Stimulated activated CD8-positive, alpha-beta memory T cell treated with anti-CD3 and anti-CD28 coated beads, Interleukin-4, amount 100 ng/mL, for 24 hours (primary cell): ENCODE measurements at places on chromosomes 5 and 9.
A peak's percentile ranks its signal among the peaks of the same experiment; 100 is the strongest.

DNA sequence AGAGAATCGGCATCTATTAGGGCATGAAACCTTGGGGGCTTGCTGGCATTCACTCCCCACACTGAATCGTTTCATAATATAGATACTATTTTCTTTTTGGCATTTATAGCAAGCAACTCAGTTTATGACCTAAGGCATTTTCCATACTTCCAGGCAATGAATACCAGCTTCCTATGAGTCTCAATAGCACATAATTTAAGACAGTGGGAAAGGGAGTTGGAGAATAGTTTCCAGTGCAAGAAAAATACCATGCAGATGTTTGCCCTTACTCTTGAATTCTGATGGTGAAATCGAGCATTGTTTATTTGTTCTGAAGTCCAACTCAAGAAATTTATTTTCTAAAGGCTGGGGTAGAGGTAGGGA lies 175.8 kb upstream of the KLF9 start:
- DNase-seq: no peak

DNA sequence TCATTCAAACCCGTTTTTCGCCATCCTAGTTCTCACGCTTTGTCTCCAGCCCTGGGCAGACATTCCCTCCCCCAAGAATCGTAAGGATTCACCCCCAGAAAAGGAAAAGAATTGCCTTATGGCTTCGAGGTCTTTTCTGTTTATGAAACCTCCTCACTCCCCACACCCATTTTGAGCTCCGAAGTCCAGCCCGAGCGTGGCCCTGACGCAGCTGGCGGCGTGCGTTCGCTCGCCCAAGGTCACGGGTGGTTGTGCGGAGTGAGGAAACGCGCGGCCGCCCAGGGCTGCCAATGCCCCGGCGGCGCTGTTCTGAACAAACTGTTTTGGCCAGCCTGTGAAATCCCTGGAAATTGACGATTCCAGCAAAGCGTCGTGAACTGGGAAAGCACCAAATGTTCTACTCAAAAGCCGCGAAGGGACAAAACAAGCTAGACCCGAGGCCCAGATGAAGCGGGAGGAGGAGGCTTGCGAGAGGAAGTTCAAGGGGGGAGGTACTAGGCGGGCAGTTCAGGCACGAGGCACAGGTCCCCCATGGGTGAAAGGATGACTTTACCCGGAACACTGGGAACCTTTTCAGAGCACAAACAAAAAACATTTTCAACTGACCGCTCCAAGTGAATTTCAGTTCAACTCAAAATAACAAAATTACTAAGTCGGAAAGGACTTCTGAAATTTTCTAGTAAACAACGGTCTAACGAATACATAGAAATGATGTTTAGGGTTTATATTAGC lies 683 bp upstream of the ZFAND5 start:
- DNase-seq: peak; percentile 47

DNA sequence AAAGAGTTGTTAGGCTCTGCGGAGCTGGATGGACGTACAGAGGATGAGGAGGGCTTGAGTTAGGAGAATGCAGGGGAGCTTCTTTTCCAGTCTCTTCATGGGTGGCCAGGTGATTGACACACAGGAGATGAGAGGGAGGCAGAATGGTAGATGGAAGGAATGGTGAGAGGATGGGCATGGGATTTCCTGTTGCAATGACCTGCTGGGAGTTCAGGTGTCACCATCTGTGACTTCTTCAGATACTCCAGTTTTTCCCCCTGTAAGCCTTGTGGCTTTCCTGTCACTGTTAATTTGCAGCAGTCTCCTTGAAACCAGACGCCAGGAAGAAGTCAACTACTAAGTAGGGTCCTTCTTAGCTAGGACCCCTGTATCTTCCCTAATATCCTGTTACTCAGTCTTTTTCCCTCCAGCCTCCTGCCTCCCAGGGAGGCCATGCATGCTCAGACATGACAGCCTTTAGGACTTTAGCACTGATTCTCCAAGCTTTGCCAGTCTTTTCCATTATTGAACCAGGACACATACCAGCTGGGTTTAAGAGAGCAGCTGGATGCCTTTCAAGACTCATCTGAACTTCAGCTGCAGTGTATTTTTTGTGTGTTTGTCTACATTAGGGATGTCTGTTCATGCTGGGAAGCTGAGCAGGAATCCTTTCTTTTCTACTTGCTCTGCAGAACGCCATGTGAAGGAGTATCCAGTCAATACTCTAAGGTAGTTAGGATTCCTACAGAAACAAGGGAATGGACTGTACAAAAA lies 67.2 kb upstream of the CD180 start:
- DNase-seq: no peak

DNA sequence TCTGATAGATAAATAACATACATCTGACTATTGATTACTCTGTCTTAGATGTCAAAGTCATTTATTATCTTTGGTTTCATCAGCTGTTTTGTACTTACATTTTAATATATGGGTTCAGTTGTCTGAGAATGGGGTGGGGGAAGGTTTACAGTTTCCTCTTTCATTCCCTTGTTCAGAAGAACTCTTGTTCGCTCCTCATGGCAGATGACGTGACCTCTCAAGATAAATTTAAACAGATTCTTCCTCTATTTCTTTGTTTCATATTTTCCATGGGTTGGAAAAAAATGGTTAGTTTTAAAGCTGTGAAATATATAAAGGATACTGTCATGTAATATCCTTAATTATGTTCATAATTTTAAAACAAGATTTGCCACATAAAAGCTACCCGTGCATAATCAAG lies 61.4 kb downstream of the TSSK1B start:
- no peak for DNase-seq

GRCh38 chr5:34603378-34603777 lies 52.8 kb upstream of the RAI14 start:
- no peak for DNase-seq

DNA sequence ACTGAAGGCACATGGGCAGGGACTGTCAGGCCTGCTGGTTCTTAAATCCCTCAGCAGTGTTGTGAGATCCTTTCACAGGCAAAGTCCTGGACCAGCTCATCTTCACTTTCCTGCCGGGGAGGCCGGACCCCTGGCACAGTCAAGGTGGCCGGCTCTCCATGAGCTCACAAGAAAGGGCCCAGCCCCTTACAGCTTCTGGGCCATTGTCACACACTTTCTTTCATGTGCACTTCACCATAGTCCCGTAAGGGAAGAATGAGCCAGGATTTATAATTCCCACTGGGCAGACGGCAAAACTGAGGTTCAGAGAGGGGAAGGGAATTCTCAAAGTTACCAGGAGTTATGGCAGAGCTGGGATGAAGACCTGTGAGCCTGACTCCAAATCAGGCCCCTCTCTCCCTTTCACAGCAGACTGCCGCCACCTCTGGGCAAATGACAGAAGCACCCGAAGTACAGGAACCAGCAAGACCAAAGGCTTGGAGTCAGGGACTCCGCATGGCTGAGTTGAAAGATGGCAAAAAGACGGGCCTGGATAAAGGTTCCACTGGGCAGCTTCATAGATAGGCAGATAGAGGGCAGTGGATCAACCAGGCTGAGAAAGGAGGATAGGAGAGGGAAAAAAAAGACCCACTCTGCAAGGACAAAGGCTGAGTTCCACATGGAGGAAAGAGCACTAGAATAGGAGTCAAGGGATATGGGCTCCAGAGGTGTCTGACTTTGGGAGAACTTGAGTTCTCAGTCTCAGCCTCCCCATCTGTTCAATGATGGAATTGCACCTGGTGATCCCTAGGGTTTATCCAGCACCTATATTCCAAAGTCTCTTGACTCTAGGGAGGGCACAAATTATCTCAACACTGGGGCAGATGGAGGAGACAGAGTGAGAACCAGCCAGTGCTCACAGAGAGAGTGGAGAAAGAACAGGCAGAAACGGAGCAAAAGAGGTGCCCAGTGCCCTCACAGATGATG lies 128.7 kb downstream of the PAX5 start:
- DNase-seq: no peak

DNA sequence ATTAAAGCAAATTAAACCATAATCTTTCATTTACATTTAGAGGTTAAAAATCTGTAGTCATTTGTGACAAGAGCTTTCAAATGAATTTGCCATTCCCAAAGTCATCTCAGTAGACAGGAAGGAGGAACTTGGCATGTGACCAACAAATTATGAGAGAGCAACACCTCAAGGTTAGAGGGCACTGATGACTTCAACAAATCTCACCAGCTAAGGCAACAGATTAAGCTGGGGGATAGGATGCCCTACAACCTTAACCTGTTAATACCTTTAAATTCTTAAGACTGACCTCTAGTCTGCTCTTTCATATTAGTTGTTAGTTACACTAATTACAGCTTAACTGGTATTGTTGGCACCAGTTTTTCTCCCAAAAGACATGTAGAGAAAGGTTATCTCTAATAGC lies 18.4 kb downstream of the POU5F2 start:
- DNase-seq: no peak

GRCh38 chr9:79507801-79508200 lies 64.0 kb upstream of the TLE4 start:
- DNase-seq: no peak

DNA sequence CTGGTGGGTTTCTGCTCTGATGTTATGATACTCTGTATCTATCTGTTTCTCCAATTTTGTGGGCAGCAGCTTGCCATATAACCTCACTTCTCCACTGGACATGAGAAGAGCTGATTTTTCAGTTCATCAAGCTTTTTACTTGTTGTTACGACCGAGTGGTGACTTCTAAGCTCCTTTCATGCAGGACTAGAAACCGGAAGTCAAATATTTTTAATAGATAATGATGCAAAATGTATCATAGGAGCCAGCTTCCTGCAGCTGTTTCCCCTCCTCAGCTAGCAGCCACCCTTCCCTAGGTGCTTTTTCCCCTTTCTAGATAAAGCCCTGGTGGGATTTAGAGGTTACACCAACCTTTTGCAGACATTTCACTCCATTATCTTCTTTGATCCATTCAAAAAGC lies 17.0 kb upstream of the ADAM19 start:
- no peak for DNase-seq

DNA sequence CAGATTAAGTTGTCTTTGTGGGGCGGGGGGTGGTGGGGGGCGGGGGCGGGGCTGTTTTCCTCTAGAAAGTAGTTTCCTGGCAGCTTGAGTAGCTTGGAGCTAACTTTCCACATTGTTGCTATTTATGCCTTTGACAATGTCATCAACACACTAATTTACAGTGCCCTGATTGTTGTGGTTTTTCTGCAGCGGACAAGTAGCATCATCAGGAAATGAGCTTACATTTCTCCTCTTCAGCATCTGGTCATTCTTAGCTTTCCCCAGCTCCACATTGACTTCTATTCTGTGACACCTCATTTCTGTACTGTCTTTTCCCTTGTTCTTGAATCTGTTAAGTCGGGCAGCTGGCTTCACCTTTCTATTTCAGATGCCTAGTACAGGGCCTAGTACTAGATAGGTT lies 112.3 kb upstream of the RAD23B start:
- no peak for DNase-seq

DNA sequence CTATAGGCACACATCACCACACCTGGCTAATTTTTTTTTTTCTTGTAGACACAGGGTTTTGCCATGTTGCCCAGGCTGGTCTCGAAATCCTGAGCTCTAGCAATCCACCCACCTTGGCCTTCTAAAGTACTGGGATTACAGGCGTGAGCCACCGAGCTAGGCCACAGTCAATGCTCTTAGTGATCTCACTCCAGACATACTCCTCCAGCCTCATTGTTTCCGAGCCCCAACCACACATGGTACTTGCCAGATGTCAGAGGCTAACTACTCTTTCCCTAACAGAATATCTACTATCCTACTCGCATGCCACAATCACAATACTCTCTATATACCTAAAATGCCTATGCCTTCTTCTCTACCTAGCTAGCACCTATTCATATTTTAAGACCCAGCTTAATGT lies 17.1 kb downstream of the SUSD1 start:
- no peak for DNase-seq

DNA sequence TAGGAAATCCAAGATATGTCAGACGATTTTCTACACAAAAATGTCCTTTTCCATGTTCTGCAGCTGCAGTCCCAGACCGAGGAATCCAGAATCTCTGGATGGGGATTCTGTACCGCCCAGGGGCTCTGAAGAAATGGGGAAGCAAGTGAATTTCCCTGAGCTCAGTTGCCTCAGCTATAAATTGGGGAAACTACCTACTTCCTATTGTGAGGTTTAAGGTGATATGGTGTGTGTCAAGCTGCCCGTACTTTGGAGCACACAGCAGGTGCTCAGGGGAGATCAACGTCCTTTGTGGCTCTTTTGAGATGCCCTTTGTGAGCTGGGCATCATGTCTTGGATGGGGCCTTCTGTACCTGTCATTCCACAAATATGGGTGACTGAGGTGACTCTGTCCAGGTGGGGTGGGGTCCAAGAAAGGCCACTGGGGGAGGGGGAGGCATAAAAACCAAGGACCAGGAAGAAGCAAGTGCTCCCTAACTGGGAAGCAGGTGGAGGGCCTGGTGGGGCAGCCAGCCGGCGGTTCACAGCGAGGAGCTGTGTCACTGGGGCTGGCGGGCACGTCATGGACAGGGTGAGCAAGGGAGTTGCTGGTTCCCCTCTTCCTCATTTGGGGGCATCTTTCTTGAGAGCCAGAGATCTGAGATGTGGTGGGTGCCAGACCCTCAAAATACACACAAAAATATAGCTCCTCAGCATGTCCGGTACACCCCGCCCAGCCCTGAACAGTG lies 116.0 kb downstream of the CRB2 start:
- no peak for DNase-seq

DNA sequence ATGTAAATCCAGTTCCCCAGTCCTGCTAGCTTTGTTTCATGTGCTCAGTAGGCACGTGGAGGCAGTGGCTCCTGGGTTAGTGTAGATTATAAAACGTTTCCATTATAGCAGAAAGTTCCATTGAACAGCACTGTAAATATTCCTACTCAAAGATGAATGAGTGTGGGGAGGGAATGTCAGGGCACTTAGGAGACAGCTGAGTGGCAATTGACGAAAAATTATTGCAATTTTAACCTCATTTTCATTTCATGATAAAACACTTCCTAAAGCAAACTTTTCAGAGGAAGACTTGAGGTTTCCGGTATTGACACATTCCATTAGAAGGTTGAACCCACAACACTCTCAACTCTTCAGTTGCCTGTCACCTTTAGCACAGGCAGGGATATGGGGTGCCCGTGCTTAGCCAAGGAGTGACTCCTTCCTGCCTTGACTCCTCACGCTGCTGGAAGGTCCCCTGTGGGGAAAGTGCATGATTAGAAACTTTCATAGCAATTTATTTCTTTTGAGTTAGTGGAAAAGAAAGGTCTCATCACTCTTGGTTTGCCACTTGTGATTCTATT lies 41.2 kb downstream of the SLC46A2 start:
- DNase-seq: no peak

DNA sequence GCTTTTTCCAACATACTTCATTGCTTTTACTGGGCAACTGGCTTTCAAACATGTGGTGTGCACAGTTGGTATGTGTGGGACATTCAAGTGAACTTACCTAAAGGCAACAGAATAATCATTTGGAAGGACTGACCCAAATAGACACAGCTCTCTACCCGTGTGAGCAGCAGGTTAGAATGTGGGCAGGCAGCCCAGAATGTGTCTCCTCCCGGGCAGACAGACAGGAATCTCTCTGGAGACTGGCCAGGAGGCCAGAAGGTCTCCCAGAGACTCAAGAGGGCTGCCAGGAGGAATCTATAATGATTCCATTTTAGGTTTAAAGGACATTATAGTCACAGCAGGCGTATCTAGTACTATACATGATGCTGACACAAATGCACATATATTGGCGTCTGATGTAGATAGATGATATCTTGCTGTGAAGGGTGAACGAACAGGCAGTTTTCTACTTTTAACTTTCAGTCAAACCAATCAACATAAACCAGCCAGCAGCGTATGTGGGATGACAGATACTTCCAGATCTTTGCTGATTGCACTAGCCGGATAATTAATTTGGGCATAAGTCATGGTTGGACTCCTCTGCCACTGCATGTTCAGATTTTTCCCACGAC lies 297.4 kb upstream of the ZNF608 start:
- no peak for DNase-seq

GRCh38 chr5:123269851-123270250 lies 153.4 kb downstream of the CEP120 start:
- no peak for DNase-seq
